ENCODE measurements at places on chromosomes 3 and 15.

DNA sequence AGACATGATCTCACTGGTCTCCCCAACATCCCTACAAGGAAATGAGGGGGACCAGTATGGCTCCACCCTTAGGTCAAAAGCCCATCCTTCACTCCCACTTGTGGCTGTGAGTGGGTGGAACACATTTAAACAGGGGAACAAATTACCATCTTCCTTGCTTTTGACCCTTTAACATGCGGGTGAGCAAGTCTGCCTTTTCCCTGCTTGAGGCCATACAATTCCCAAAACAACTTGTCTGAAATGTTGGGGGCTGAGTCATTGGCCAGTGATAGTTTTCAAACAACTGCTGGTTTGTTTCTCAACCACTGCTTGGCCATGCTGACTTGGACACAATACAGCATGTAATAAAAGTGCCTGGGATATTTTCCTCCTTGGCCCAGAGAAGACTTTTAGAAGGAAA lies 39.6 kb downstream of the COL8A1 start:
- peak; percentile 84 for DNase-seq

- DNase-seq, result no peak
Observed at GRCh38 chr3:3082234-3082924, 27.8 kb downstream of the IL5RA start.

GRCh38 chr15:74422652-74423430 lies 10.9 kb downstream of the SEMA7A start:
- no peak for DNase-seq

DNA sequence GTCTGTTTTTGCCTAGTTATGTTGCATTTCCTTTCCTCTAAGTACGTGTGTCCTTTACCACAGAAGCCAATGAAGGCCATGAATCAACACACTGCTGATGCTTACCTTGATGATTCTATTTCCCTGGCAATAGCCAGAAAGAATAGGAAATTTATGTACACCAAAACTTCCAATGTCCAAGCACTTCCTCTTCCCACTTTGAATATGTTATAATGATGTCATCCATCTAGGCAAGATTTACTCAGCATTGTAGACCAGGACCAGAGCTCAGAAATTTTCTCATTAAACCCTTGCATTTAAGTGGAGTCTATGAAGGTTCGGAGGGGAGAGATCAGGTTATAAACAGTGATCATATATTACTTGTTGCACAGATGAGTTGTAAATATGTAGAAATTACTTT lies 126.0 kb downstream of the THRB start:
- DNase-seq, result no peak

DNA sequence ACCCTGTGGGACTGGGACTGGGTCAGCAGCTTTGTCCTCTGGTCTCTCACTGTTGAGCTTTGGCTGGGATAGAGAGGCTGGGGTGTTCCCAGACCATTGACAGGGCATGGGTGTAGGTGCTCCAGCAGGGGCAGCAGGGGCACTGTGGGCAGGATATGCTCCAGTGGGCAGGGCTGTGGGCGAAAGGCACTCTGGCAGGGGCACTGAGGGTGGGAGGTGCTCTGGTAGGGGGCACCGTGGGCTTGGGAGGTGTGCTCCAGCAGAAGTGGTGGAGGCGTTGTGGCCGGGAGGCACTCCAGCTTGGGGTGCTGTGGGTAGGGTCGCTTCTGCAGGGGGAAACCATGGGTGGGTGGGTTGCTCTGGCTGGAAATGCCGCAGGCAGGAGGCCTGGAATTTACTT lies 62.1 kb downstream of the LRRC49 start:
- no peak for DNase-seq

GRCh38 chr3:98021830-98022560 lies 13.1 kb downstream of the GABRR3 start:
- peak; percentile 20 for DNase-seq

GRCh38 chr15:23913081-23913480 lies 226.0 kb upstream of the NDN start:
- DNase-seq, result no peak

GRCh38 chr15:48533982-48534381 lies 111.5 kb downstream of the FBN1 start:
- no peak for DNase-seq
